ENCODE measurements at places on chromosomes 2 and 18.
A peak's percentile ranks its signal among the peaks of the same experiment; 100 is the strongest.

- DNase-seq, result peak; percentile 86
Observed at GRCh38 chr18:58091099-58091611, 47.1 kb downstream of the NEDD4L start.

- DNase-seq, result no peak
Observed at GRCh38 chr2:419687-420317, 131.9 kb upstream of the ALKAL2 start.

DNA sequence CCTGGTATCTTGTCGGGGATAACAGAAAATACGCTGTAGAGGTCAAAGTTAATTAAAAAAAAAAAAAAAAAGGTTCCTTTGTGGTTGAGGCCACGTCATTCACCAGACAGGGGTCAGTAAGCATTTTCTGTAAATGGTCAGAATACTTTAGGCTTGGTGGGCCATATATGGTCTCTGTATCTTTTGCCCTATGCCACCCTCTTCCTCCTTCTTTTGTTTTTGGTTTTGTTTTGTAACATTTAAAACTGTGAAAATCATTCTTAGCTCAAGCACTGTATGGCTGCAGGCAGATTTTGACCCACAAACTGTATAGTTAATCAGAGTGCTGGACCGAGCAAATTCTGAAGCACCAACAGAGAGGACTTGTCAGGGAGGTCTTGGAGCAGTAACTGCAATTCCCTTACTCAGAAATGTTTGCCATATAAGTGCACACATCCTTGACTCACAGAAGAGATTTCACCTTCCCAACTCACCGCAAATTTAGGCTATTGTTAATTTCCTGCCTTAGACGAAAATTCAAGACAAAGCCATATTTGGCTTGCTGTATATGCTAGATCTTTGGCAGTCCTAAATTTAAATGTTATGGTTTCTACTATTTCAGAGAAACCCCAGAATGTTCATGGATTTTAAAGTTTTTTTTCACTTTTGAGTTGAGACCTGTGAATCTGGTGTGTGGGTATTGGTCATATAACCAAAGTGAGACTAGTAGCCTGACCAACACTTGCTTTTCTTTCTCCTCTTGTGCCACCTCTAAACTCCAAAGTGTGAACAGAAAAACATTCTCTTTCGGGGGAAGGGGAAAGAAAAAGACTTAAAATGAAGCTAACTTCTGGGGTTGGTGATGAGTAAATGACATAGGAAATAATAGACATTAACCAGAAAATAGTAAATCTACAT is 65.4 kb downstream of the DOCK10 start:
- DNase-seq, result no peak

DNA sequence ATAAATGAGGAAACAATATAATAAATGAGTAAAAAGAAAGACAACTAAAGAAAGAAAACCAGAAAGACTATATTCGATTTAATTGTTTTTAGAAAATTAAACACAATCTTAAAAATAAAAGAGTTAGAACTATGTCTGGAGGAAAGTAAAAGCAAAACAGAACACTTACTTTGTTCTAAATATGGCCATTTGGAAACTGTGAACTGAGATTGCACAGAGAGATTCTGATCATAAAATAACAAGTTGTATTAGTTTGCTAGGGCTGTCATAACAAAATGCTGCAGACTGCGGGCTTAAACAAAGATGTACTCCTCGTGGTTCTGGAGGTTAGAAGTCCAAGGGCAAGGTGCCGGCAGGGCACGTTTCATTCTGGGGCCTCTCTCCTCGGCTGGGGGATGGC is 128.1 kb upstream of the AQP4 start:
- no peak for DNase-seq

DNA sequence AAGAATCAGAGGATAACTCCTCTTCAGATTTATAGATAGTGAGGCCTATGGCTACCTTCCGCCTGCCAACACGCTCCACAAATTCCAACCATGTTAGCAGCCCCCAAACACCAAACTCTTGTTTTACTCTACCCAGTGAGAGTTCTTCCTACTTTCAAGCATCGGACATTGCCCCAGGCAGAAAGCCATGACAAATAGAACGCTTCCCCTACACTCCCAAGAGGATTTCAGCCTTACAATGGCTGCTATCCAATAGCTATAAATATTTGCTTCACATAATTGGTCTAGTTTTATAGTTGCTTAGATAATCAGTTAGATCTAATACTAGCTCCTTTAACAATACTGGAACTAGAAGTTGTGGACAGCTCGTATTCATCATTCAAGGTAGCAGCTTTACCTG is 503.4 kb upstream of the VRK2 start:
- DNase-seq, result no peak

GRCh38 chr2:188984680-188985079 is 10.5 kb downstream of the COL3A1 start:
- no peak for DNase-seq

DNA sequence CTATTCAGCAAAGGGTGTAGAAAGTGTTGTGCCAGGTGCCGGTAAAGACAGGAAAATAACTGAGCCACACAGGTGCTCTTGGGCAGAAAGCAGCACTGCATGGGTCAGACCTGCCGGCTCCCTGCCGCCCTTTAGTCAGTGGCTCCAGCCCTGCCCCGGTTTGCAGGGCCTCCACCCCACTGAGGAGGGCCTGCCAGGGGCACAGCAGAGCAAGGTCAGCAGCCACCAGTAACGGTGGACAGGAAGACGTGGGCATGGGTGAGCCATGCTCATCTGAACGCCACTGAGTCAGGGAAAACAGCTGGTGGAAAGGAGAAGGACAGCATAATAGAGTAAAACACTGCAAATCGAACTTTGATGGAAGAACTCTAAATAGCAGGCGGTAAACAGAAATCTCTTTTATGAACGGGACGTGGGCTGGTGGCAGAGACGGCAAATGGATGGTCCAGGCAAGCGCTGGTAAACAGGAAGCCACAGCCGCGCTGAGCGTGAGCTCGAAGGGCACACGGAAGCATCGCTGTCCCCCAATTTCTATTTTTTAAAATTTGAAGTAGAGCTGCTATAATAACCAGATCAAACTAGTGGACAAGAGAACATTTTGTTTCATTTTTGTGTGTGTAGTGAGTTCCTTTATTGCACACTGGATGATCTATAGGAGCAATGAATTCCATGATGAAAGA is 141.8 kb upstream of the ALKAL2 start:
- no peak for DNase-seq

DNA sequence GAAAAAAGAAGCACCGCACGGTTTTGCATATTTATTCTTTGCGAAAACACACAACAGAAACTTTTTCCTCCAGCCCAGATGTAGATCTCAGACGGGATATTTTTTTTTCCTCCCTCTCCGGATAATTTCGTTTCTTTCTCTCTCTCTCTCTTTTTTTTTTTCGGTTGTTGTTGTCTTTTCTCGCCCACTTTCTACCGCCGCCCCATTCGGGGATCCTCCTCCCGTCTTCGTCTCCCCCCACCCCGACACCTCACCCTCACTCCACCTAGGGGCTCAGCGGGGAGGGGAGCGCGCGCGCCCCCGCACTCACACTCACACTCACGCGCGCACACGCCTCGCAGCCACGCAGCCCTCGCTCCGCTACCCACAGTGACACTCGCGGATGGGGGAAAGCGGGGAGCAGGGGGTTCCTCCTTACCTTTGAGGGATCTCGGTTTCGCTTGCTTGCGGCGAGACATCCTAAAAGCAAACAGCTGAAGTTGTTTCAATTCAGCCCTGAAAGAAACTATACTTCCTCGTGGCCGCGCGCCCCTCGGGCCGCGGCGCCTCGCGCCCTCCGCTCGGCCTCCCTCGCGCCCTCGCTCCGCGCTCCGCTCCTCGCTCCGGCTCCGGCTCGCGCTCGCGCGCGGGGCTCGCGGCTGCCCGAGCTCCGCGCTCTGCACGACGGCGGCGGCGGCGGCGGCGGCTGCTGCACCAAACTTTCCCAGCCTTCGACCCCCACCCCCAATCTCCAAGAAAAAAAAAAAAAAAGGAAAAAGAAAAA is 1.3 kb downstream of the ZNF521 start:
- peak; percentile 17 for DNase-seq

DNA sequence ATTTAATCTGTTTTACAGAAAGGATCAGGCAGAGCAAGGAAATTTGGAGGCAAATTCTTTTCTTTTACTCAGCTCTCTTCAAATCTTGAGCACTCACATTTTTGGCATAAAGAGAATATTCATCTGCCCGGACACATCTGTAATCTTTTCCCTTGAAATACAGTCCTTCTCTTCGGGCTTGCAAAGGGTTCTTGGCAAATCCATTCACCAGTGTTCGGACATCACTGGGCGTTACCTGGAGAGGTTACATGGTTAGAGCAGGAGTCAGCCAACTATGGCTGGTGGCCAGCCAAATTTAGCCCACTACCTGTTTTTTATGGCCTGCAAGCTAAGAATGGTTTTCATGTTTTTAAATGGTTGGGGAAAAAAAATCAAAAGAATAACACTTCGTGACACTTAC is 2.1 kb downstream of the PFN4 start:
- no peak for DNase-seq

DNA sequence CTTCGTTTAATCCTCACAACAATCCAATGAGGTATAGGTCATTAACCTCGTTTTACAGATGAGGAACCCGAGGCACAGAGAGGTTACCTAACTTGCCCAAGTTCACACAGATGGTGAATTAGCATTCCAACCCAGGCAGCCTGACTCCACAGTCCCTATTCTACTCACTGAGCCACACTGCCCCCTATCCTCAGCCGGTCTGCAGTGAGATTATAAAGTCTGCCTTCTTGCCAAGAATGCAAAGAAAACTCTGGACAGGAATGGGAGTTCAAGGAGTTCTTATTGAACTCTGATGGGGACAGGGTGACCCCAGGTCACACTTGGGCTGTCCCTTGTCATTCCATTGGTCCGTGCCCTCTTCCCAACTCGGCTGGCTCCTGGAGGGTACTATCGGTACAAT is 118.1 kb upstream of the MSH6 start:
- DNase-seq, result peak; percentile 22
